Vagina (tissue), 2 donors: ENCODE measurements at places on chromosomes 5 and 9. TPM values are rescaled to one million over a fixed set of nuclear protein-coding genes. Genes with fewer than 3 reads are reported as not detected.

- H3K36me3 ChIP-seq: no peaks in the 10 kb centered on the region
- no peak overlapping the region for H3K4me3 ChIP-seq
- H3K27me3 ChIP-seq: no peaks in the 10 kb centered on the region
- H3K27ac ChIP-seq: no peak overlapping the region
- peaks cover 16% of the 10 kb centered on the region for H3K4me1 ChIP-seq
Measured at GRCh38 chr9:113803811-113804589, 72.1 kb upstream of the ZNF618 start.

DNA sequence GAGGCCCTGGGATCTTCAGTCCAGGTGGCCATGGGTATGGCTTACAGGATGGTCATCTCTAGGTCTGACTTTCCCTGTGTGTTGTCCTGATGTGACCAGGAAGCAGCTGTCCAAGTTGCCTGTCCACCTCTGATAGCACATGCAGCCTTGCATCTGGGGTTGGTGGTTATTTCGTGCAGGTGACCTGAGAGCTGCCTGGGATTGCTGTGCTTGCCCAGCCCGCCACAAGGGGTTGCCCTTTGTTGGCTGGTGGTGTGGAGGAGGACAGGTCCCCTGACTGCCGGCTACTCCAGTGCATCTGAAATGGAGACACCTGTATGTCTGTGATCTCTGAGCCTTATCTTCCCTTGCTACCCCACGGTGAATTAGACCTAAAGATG lies 212.6 kb downstream of the ARHGAP26 start:
- no peaks in the 10 kb centered on the region for H3K27me3 ChIP-seq
- H3K36me3 ChIP-seq: no peaks in the 10 kb centered on the region
- no peak for DNase-seq
- H3K4me1 ChIP-seq: peaks cover 24% of the 10 kb centered on the region

DNA sequence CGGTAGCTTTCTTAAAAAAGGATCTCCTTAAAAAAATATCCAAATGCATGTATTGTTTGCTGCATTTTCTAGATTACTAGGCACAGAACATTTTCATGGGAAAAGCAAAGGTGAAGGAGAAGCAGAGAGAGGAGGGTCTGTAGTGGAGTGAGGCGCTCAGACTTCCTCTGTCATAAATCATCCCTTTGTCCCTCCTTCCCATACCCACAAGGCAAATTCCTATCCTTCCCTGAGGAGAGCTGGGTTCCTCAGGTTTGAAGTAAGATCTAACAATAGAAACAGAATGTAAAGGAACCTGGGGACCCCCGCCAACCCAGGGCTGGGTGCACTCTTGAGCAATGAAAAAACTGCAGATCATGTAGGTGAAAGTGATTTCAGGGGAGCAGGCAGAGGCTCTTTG lies 149.2 kb upstream of the ANKH start:
- H3K36me3 ChIP-seq: no peaks in the 10 kb centered on the region
- H3K27ac ChIP-seq: no peak overlapping the region
- no peak overlapping the region for H3K4me3 ChIP-seq

DNA sequence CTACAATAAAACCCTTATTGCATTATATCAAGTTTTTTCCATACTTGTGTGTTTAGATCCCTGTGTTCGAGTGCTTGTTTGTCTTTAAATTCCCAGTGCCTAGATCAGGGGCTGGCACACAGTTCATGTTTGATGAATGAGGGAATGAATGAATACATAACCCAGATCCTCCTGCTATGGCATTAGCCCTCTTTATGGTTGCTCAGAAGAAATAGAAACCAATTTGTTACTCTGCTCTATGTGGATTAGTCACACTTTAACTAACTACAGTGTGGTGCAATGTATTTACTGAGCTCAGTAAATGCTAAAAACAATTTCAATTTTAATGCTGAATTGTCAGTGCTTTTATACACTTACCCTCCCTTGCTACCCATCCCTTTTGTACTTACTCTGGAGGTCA lies 16.4 kb upstream of the GALNT10 start:
- no peak overlapping the region for H3K27ac ChIP-seq
- H3K36me3 ChIP-seq: no peaks in the 10 kb centered on the region
- no peak overlapping the region for H3K4me3 ChIP-seq
- H3K4me1 ChIP-seq: peaks cover 2% of the 10 kb centered on the region

- no peak for DNase-seq
- H3K27ac ChIP-seq: no peak overlapping the region
- no peak overlapping the region for H3K4me3 ChIP-seq
Measured at GRCh38 chr9:125536776-125537175, 170.2 kb downstream of the MAPKAP1 start.

The PSMB7 gene
- 121 TPM for total RNA-seq

The GNPDA1 gene
- 25.3 TPM for total RNA-seq

The TRPM3 gene
- 0.25 TPM for total RNA-seq

The LHX3 gene
- not detected for total RNA-seq

The TRPM6 gene
- total RNA-seq: 9.1 TPM
